Dermis microvascular lymphatic vessel endothelial cell (primary cell): ENCODE measurements at places on chromosomes 5 and 9.

GRCh38 chr5:80374188-80374587 is 33.7 kb upstream of the ZFYVE16 start:
- no peak for DNase-seq

GRCh38 chr9:134698587-134699342 is 57.2 kb downstream of the COL5A1 start:
- DNase-seq = peak; percentile 26

DNA sequence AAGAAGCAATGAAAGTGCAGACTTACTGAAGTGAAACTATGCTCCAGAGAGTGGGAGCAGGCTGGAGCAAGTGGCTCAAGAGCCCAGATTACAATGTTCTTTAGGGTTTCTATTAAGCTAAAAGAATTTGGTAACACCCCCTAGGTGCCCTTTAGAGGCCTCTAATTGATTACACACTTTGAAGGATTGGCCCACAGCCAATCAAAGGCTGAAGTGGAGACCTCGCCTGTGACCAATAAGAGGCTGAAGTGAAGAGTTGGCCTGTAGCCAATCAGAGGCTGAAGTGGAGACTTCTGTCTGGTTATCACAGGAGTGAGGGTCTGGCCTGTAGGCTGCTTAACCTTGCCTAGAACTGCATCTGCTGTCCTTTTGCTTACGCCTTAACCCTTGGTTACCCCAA is 46.7 kb upstream of the SPATA31C2 start:
- no peak for DNase-seq

DNA sequence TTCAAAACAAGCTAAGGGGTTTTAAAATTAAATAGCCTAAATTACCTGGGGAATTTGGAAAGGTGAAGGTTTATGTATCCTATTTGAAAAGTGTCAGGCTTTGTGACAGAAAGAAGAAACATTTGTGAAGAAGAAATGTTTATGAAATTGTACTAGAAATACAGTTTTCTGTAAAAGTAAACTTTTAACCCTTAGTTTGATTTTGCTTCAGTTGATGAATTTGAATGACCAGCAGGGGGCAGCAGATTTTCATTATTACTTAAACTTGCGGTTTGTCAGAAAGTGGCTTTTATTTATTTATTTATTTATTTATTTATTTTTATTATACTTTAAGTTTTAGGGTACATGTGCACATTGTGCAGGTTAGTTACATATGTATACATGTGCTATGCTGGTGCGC is 58.1 kb downstream of the NNT start:
- peak; percentile 61 for DNase-seq

DNA sequence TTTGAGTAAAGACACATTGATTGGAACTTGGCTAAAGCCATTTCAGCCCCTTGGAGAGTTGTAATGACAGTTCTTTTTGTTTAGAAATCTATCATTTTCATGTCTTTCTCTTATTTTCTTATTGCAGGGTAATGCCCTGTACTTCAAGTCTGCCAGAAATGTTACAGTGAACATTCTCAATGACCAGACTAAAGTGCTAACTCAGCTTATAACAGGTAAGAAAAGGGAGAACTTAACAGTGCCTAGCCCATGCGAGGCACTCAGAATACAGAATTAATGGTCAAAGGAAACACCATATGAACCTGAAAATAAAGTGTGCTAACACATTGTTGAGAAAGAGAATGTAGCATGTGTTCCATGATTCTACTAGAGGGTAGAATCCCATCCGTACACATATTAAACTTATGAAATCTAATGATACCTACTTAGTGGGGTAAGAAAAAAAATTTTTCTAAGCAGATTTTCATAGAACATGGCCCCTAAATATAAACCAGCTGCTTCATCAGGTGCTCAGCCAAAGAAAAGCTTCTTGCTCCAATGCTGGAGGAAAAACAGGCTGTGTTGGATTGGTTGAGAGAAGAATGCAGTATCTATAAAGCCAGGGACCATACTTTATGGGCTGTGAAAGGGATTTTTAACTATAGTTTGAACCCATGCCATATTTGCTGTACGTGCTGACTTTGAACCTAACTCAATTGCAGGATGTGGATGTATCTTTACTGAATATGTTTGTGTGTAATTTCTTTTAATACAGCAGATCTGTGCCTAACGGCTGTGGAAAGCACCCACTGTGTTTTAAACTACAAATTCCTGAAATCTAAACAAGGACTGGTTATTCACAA is 260.8 kb upstream of the PPP1R2B start:
- DNase-seq = no peak

GRCh38 chr5:16740066-16740810 is 123.4 kb upstream of the RETREG1 start:
- no peak for DNase-seq

GRCh38 chr9:127885508-127886281 is 8.2 kb upstream of the AK1 start:
- no peak for DNase-seq

DNA sequence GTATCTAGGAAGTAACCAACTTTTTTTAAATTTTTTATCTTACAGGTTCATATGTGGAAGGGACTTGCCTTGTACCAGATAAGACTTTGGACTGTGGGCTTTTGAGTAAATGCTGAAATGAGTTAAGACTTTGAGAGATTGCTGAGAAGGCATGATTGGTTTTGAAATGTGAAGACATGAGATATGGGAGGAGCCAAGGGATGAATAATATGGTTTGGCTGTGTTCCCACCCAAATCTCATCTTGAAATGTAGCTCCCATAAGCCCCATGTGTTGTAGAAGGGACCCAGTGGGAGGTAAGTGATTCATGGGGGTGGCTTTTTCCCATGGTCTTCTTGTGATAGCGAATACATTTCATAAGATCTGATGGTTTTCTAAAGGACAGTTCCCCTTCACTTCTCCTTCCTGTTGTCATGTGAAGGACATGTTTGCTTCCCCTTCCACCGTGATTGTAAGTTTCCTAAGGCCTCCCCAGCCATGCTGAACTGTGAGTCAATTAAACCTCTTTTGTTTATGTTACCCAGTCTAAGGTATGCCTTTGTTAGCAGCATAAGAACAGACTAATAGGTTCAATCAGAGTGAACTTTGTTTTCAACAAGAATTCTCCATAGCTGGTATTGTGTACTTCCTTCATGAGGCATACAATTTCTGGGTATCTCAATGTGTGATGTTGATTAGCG is 535.6 kb upstream of the MEF2C start:
- no peak for DNase-seq
